ENCODE measurements at places on chromosomes 3 and 15. TPM values are rescaled to one million over a fixed set of nuclear protein-coding genes. Genes with fewer than 3 reads are reported as not detected.

ARL6IP5 gene
- total RNA-seq, result 128 TPM

GADL1 gene
- not detected for total RNA-seq

C3orf20 gene
- 1.7 TPM for total RNA-seq

ACTC1 gene
- total RNA-seq, result 2.7 TPM

SNX22 gene
- total RNA-seq, result 24.6 TPM

IRAK2 gene
- 6.9 TPM for total RNA-seq

SI gene
- total RNA-seq, result not detected
